ENCODE measurements at places on chromosomes 16 and 17.

- no peak for DNase-seq
Observed at GRCh38 chr16:28063591-28064061, at the start of gene GSG1L. Gene GSG1L, minus strand, starts transcription at chr16:28063714. Its CDS starts 290 bp downstream, at chr16:28063424.

DNA sequence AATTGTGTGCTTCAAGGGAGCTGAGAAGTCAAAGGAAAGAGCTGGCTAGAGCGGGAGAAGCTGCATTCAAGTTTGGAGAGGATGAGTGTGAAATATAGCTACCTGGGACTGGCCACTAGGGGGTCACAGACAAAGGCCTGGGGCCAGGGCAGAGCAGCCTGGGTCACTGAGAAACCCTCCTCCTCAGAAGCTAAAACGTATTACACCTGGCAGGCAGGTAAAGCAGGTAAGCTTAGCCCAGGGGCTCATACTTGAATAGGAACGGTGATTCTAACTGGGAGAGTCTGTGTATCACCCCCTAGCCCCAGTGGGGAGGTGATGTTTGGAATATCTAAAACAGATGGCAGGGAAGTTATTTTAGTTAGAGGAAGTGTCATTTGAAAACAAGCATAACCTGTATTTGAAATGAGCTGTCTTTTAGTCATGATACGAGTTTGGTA is 6.8 kb downstream of the KRT37 start:
- peak; percentile 2 for DNase-seq

GRCh38 chr17:47949197-47949759 is 7.9 kb downstream of the PNPO start:
- peak; percentile 84 for DNase-seq

GRCh38 chr16:15466886-15467781 is 32.7 kb downstream of the BMERB1 start:
- DNase-seq = peak; percentile 53

GRCh38 chr16:25210758-25211157 is 6.0 kb upstream of the AQP8 start:
- DNase-seq = peak; percentile 77

DNA sequence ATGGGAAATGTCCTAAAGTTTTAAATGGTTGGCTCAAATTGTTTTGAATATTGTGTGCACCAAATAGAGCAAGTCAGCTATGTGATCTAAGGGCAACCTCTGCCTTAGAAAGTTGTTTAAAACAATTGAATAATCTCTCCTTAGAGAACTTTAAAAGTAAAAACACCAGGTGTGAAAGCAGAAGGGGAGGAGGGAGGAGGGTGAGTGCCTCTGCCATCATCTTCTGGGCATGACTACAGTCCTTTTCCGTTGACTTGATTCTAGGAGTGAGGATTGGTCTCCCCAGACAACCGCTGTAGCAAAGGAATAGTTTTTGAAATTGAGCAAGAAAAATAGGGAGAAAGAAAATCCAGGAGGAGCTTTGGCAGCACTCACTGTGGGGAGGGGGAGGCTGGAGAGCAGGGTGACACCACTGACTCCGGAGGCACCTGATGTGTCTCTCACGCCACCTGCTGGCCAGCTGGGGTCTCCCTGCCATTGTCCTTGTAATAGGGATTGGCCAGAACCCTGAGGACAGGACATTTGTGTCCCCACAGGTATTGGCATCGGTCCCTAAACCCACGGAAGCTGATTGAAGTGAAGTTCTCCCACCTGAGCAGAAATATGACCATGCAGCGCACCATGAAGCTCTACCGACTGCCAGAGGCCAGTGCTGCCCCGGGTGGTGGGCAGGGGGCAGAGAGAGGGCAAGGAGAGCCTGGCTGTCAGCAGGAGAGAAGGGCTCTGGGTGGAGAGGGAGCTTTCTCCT is 33.3 kb downstream of the PLCD3 start:
- peak; percentile 79 for DNase-seq

- no peak for DNase-seq
Observed at GRCh38 chr16:82682767-82683166, 56.0 kb downstream of the CDH13 start.

DNA sequence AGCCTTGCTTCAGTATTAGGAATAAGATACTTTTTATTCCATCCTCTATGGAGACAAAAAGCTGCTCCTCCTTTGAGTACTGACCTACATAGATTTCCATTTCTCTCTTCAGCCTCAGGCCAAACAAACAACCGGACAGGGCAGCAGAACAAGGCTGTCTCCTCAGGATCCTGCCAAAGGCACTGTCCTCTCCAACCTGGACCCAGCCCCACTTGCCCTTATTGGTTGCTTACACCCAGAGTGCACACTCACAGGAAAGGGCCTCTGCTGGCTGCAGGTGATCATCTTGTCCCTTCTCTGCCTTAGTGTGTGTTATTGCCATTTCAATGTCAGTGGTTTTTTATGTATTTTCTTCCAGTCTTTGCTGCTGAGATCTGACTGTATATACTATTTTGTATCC is 26.6 kb downstream of the LIG3 start:
- DNase-seq = no peak

GRCh38 chr17:28575126-28575795 is 1.4 kb downstream of the ALDOC start:
- DNase-seq = peak; percentile 73

DNA sequence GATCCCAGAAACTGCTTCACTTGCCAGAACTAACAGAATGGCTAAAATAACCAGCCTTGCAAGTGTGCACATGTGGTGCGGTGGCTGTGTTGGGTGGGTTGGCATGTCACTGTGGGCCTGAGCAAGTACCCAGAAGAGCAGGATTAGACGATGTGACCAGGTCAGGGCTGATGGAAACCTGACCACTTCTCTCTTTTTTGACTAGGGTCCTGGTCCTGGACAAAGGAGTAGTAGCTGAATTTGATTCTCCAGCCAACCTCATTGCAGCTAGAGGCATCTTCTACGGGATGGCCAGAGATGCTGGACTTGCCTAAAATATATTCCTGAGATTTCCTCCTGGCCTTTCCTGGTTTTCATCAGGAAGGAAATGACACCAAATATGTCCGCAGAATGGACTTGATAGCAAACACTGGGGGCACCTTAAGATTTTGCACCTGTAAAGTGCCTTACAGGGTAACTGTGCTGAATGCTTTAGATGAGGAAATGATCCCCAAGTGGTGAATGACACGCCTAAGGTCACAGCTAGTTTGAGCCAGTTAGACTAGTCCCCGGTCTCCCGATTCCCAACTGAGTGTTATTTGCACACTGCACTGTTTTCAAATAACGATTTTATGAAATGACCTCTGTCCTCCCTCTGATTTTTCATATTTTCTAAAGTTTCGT is 16.7 kb downstream of the ANKRD40 start:
- no peak for DNase-seq

DNA sequence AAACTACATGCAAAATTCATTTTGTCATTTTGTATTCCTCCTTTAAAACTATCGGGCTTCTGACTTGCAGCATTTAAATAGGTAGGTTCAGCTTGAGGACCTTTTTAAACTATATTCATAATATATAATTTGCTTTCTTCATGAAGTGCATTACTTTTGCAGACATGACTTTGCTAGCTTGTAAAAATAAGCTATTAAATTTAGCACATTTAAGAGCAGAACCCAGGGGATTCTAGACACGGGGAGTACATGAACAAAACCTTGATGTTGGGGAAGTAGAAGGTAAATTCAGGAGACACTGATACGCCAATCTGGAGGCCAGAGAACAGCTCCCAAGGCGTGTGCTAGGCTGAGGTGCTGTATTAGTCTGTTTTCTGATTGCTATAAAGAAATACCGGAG is 32.3 kb upstream of the NUDT7 start:
- DNase-seq = no peak

DNA sequence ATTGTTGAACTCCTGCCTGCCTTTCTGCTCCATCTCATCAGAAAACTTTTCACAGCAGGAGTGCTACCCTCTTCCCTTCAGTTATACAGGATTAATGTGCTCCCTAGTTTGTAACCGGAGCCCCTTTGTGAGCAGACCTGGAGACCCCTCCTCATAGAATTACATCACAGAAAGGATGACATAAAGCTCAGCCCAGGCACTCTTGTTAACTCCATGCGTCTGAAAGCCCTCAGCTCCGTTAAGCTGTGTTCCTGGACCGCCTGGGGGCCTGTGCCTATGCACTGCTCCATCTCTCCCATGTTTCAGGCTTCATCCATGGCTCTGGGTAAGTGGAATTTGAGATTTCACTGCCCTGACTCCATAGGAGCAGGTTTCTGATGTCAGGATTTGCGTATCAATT is 7.6 kb downstream of the WSCD1 start:
- no peak for DNase-seq

GRCh38 chr16:1778200-1779179 is 3.9 kb downstream of the SPSB3 start:
- no peak for DNase-seq

DNA sequence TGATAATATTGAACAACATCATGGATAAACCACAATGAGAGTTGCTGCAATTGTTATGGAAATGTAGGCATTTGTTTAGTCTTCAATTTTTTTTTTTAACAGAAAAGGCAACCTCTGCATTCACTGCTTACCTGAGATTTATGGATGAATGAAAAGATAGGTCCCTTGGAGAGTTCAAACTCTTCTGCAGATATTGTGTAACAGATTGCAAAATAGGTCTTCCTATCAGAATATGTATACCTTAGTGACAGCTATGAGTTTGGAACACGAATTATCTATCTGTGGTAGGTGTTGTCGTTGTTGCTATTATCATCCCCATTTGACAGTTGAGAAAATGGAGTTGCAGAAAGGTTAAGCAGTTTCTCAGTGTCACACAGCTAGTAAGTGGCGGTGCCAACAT is 1.2 kb upstream of the KCNJ16 start:
- DNase-seq = no peak

- no peak for DNase-seq
Observed at GRCh38 chr17:44828919-44829522, 1.1 kb downstream of the GJC1 start.

DNA sequence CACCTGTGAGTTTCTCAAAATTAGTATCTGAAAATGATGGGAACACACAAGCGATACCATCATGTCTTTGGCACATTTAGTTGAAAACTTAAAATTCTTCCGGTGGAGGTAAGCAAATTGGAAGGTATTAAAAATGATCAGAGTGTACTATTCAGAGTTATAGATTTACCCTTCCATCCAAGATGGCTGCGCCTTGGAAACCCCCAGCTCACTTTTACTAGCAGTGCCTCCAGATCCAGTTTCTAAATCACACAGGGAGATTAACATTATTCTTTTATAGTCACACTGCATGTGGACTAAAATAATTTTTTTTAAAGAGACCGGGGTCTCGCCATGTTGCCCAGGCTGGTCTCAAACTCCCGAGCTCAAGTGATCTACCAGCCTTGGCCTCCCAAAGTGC is 15.0 kb downstream of the PITPNC1 start:
- DNase-seq = no peak

DNA sequence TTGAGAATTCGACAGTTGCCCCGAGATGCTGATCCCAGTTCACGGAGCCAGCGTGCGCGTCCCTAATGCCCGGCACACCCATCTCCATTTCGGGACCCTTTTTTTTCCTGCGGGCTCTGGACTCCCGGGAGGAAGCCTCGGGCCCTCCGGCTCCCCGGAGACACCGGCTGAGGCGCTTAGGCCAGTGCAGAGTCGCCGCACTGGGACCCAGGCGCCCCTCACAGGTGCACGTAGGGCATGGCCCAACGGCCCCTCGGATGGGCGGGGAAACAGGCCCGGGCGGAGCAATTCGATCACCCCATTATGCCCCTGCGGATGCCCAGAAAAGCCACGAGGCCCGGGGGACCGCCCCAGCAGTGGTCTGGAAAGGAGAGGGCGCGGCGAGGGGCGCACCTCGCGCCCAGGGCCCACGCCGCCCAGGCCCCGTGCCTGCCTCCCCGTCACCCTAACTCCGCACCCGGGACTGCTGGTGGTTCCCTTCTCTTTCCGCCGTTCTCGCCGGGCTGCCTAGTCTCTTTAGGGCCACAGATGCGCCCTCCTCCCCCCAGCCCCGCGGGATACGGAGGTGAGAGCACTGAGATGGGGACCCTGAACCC is 18.5 kb upstream of the ZFHX3 start:
- DNase-seq = no peak

DNA sequence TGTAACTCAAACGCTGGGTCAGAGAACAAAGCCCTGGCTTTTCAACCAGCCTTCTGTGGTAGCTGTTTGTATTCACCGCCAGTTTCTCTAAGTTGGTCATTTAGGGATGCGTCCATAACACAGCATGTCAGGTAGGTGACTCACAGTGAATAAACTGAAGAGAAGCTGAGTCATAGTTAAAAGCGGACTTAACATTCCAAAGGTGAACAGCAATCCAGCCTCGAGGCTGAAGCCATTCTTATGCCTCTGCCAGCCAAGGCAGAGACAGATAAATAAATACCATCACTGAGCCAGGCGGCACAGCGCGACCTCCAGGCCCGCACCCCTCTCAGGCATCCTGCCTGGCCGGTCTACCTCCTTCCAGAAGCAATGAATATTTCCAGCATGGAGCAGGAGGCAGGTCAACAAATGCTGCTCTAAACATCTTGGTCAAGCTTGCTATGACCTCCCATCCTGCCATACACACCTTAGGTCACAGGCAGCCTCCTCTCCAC is 12.4 kb upstream of the CACNG4 start:
- no peak for DNase-seq

DNA sequence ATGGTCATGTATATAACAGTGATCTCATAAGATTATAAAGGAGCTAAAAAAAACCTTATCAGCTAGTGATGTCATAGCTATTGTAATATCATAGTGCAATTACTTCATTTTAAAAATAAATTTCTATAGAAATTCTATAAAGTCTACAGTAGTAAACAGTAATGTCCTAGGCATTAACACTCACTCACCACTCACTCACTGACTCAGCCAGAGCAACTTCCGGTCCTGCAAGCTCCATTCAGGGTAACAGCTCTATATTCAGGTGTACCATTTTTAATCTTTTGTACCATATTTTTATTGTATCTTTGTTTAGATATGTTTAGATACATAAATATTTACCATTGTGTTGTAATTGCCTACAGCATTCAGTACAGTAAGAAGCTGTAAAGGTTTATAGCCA is 524.4 kb upstream of the CDH5 start:
- DNase-seq = no peak

- no peak for DNase-seq
Observed at GRCh38 chr17:35154196-35155165, 6.9 kb downstream of the UNC45B start.

GRCh38 chr16:16908077-16908476 is 529.1 kb downstream of the NPIPA7 start:
- DNase-seq = no peak

DNA sequence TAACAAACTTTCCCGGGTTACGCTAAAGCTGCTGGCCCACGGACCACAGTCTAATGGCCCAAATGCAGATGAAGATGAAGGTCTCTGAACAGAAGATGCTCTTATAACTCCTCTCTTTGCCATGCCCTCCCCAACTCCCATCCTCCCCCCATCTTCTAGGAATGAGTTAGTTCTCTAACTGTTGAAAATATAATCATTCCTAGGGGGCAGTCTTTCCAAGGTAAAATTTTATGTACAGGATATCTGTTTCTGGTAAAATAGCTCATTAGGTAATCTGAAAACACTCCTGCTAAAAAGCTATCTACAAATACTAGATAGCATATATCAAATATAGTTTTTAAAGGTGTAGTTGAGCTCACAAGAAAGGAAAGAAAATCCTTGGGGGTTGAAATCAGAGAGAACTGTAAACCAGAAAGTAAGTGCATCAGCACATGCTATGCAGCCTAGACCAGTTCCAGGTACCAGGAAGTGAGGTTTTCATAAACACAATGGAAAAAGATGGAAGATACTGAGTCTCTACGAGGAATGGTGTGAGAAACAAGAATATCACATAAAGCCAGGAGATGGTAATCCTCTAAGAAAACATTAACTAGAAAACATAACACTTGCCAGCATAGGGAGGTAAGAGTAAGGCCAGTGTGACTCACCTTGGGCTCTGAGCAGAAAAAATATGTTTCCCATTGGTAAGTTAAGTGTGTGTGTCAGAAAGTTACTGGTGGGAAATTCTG is 38.1 kb downstream of the CMC2 start:
- DNase-seq = no peak

GRCh38 chr17:17951524-17951923 is 20.7 kb downstream of the TOM1L2 start:
- DNase-seq = no peak
